ENCODE measurements at places on chromosomes 4 and X.

- no peak for DNase-seq
Observed at GRCh38 chr4:186013419-186014186, 55.4 kb upstream of the TLR3 start.

- DNase-seq = no peak
Observed at GRCh38 chr4:185344743-185345538, 50.8 kb downstream of the LRP2BP start.

DNA sequence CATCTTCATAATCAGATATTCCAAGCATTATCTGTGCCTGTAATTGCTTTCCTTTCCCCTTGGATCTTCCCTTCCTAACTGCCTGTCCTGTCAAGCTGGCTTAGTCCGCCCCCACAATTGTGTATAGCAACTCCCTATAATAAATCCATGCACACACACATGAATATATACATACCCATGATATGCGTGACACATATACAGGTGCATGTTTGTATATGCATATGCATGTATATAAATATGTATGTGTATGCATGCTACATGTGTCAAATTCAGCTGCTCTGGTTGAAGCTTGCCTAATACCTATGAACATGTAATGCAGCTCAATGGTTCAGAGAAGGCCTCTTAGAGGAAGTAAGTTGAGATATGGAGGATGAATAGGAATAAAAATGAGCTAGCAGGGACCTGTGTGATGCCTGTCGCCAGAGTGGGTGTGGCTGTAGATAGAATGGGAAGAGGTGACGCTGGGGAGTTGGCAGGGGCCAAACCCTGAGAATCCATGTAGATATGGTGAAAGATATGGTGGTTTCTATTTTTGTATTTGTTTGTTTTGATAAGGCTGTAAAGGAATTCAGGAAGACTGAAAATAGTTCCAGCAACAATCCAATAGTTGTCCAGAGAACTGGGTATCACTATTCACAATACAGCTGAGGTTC, 595.0 kb upstream of the BOD1L1 start:
- no peak for DNase-seq

DNA sequence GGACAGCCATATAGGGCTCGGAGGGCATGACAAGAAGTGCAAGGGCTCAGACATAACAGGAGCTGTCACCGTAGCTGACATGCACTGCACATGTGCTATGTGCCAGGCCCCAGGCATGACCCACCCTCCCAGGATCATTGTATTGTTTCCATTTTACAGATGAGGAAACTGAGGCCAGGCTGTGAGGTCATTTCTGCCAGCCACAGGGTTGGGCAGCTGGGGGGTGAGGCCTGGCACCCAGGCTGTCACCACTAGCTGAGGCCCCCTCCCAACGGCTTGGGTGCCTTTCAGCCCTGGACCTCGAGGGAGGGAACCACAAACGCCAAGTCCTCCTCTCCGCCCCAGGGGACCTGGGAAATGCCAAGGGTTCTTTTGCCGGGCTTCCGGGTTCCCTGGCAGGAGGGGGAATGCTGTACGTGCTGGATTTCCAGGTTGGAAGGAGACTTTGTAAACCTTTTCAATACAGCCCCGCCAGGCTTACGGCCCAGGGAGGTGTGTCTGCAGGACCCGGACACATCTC, 12.6 kb downstream of the TREX2 start:
- no peak for DNase-seq

GRCh38 chr4:186782302-186782701, 58.6 kb upstream of the FAT1 start:
- no peak for DNase-seq

- no peak for DNase-seq
Observed at GRCh38 chr4:123488916-123489315, 92.3 kb downstream of the SPRY1 start.
